ENCODE measurements at places on chromosomes 1 and 21.
A peak's percentile ranks its signal among the peaks of the same experiment; 100 is the strongest.

DNA sequence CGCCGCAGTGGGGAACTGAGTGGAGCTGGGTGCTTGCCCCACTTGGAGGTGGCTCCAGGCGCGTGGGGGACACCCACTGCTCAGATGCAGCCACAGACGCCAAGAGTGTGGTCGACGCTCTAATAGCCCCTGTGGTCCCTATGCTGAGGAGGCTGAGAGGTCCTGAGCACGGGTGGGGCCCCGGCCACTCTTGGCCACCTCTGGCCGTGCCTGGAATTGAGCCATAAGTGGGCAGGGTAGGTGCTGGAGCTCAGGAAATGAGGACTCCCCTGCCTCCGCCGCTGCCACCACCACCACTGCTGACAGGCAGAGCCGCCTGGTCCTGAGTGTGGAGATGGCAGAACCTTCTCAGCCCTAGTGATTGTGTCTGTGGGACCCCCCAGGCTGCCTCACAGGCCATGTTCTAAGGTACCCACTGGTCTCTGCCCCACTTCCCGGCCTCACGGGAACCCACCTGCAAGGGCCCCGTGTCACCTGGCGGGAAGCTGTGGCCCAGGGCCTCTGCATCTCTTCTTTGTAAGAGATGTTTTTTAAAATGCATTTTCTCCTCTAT, 34.6 kb upstream of the DIP2A start:
- peak; percentile 18 for DNase-seq

GRCh38 chr1:170840371-170840770, 95.0 kb upstream of the MROH9 start:
- DNase-seq, result no peak

DNA sequence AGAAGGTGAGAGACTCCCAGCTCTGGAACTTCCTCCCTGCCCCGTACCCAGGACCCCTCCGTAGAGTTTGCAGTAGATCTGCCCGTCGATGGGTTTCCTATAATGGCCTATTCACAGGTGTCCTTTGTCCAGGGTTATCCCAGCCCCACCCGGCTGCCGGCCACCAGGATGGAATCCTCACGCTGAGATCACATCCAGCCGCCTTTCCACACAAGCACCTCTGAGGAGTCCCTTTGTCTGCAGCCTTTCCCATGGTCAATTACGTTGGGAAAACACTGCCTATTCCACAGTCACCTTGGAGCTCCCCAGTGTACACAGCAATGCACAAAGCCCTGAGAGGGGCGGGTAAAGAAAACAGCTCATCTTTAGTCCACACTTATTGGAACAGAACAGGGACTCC, 190.0 kb upstream of the EDN2 start:
- DNase-seq, result no peak

- no peak for DNase-seq
These were observed 605.8 kb upstream of the ADAMTS5 start for GRCh38 chr21:27572696-27573095.

DNA sequence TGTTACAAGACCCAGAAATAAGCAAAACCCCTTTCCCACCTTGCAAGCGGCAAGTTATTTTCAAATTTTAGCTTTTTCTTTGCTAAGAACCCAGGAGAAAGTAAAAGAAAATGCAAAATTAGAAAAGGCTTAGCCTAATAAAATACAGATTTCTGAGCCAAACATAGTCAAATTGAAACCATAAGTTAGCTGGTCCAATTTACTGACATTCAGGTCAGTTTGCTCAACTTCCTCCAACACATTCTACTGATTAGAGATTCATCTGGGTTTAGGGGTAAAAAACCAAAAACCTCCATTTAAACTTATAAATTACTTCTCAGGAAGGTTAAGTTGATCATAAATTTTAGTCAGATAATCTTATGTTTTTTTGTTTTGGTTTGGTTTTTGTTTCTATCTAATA, 701.8 kb upstream of the CXADR start:
- DNase-seq, result no peak

DNA sequence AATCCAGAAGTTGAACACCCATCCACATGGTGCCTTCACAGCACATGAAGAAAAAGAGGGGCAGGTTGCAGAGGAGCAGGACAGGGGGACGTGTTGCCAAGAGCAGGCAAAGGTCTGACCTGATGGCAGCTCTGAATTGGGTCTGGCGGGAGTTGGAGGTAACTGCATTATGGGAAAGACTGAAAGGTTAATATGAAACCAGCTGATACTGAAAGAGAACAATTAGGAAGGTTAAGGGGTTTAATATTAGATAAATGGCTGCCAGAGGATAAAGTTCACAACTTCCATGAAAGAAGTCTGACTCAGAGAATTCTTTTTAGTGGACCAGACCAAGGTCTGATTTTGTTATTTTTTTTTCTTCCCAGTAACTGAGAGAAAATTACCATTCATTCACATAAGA, 76.1 kb downstream of the CD58 start:
- no peak for DNase-seq

DNA sequence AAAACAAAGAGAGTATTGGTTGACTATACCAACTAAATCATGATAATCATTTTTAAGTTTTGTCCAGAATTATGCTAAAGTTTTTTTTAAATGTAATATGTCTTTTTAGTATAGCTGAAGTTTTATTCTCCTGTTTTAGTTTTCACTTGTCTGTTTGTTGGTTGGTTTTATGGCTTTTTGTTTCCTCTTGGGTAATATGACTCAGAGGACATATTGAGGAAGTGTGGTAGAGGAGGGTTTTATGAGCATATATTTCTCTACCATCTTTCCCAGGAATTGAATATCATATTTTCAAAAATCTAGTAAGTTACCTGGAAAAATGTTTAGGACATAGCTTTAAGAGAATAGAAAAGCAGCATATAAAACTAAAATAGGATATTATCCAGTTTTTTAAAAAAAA, 68.6 kb upstream of the MCOLN3 start:
- no peak for DNase-seq

DNA sequence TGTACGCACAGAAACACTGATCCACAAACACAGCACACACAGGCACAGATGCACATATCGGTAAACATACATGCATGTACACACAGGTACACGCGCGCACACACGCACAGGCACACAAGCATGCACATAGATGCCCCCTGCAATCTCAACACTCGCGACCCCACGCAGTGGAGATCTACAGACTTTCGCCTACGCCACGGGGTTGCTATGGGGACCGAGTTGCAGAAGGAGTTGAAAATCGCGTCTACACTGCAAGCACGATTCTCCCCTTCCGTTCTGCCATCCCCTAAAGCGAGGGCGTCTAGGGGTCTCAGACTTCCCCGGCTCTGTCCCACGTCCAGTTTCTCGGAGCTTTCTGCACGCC, 826 bp downstream of the TRIM17 start:
- no peak for DNase-seq

DNA sequence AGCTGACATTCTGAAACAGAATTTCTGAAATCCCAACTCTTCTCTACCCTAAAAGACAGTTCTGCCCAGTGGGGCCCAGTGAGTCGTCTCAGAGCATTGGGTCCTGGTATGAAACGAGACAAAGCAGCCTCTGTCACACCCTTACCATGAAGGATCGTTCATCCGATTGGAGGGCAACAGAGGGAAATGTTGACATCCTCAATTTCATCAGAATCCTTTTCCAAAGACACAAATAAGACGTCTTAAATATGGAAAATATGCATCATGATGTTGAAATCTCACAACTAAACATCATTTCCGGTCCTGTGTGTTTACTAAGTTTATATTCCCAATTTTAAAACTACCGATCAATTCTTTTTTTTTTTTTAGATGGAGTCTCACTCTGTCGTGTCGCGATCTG, 112.1 kb upstream of the SLC45A1 start:
- DNase-seq, result no peak

- DNase-seq, result no peak
These were observed 625.2 kb downstream of the SMYD3 start for GRCh38 chr1:245881767-245882391.

GRCh38 chr1:234713859-234714258, 103.9 kb upstream of the IRF2BP2 start:
- DNase-seq, result no peak

GRCh38 chr1:161198897-161199431, at the start of gene ADAMTS4:
Gene ADAMTS4, minus strand, starts transcription at chr1:161199054. Its CDS starts 427 bp downstream, at chr1:161198627.
- DNase-seq, result no peak

DNA sequence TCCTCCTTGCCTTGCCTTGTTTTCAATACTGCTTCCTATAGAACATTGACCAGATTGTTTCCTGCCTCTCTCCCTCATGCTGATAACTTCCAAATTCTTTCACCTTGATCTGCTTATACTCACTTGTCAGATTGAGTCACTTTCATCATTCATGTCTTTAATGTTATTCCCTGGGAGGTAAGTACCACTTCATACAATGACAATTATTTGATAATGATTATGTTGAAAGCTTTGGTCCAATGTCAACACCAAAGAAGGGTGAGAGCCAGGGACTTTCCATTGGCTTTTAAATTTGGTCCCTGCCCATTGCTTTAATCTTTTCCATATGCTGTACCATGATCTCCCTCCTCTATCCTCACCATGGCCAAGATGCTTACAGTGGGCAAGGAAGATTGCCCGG, 137.4 kb downstream of the SYT2 start:
- DNase-seq, result no peak

GRCh38 chr1:41418857-41419583, 57.8 kb downstream of the FOXO6 start:
- no peak for DNase-seq

GRCh38 chr1:21012937-21013336, 163.8 kb downstream of the EIF4G3 start:
- DNase-seq, result no peak

DNA sequence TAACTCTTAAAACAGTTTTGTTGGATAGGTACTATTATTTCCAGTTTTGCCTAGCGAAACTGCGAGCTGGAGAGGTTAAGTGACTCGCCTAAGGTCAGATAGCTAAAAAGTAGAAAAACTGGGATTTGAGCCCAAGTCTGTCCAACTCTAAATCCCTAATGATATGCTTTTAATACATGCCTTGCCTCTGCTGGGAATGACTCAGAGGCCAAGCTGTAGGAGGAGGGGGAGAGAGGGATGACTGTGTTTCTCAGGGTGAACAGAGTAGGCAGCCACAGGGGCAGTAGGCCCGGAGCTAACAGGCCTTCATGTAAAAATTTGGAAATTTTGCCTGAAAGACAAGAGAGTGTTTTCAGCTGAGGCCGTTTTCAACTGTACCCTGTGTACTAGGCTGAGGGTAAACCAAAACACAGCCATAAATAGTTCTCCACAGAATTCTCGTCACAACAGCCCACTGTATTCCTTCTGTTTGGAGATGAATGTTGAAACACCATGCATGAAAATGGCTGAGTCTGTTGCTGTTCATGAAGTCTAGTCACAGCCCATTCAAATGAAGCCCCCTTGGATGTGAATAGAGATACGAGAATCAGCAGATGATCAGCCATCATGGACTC, 107.5 kb upstream of the HOOK1 start:
- DNase-seq, result no peak

- no peak for DNase-seq
These were observed 28.7 kb upstream of the VTCN1 start for GRCh38 chr1:117239467-117239866.

DNA sequence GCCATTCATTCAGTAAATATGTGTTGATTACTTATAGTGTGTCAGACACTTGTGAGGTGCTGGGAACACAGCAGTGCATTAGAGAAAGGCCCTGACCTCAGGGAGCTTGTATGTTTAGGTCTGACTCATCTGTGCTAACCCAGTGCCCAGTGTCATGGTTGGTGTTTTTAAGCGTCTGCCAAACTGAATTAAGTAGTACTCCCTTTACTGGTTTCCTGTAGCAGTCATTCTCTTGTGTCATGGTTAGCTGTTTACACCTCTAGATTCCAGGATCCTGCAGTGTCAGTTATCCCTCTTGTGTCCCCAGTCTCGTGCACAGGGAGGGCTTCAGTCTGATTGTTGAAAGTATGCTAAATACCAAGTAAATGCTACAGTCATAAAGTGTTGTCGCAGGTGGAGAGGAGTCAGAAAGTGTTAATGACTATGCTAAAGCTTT, 14.2 kb downstream of the UCK2 start:
- no peak for DNase-seq

DNA sequence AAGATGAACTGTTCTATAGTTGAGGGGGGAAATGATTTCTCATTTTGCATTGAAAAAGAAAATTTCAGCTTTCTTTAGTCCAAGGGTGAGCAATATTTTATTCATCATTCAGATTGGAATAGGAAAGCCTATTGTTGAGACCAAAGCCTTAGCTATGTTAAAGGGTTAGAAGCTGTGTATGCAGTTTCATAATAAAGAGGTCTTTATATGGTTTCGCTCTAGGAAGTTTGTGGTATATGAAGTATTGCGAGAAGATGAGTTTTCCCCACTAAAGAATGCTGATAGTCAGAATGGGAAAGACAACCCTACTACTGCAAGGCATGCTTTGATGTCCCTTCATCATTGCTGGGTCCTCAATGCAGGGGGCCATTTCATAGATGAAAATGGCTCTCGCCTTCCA, 28.6 kb downstream of the UAP1 start:
- no peak for DNase-seq

DNA sequence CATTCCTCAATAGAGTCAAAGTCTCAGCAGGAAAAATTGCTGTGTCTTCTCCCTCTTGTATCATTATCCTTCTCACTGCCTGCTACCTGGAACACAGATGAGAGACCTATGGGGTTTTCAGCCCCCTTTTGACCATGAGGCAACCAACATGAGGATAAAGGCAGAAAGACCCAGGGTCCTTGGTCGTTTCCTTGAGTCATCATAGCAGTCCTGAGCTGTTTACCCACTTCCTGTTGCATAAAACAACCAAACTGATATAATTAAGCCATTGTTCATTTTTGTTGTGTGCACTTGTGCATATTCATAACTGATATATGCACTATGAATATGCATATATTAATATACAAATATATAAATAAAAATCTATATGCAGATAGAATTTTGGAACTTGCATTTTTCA, 188.3 kb upstream of the MAP1LC3C start:
- DNase-seq, result no peak

DNA sequence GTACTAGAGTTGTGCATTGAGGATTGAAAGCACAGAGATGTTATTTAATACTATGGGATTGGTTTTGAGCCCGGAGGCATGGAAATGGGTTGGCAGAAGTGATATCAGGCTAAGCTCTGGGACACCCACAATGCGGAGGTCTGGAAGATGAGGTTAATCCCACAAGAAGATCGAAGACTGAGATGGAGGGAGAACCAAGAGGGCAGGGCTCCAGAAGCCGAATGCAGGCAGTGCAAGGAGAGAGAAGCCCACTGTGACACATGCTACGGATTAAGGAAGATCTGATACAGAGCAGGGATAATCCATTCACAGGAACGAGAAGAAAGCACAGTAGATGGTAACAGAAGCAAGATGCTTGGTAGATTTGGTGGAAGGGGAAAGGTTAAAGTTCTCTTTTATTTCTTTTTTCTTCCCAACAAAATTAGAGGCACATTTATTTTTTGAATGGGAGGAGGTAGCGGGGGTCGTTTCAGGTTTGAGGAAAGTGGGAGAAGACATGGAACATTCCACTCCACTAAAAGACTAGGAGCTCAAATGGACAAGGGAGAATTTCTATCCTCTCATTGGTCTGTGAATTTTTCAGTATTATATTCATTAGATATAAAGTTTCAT, 113.2 kb downstream of the NCAM2 start:
- DNase-seq, result no peak

All from CMK (cell line).